Suprapubic skin (tissue), 4 donors: ENCODE measurements at places on chromosomes 13 and 19. TPM values are rescaled to one million over a fixed set of nuclear protein-coding genes. Genes with fewer than 3 reads are reported as not detected.

Gene CEACAM8
- total RNA-seq = 0.18 TPM

- no peaks in the 10 kb centered on the region for H3K36me3 ChIP-seq
- no peaks in the 10 kb centered on the region for H3K27me3 ChIP-seq
- H3K4me3 ChIP-seq = no peak overlapping the region
- H3K4me1 ChIP-seq = peaks cover 11% of the 10 kb centered on the region
These were observed 100.5 kb downstream of the EPSTI1 start for GRCh38 chr13:42891591-42891990.

Gene DIRAS1
- total RNA-seq = 3.0 TPM

Gene AKAP11
- total RNA-seq = 15.8 TPM

DNA sequence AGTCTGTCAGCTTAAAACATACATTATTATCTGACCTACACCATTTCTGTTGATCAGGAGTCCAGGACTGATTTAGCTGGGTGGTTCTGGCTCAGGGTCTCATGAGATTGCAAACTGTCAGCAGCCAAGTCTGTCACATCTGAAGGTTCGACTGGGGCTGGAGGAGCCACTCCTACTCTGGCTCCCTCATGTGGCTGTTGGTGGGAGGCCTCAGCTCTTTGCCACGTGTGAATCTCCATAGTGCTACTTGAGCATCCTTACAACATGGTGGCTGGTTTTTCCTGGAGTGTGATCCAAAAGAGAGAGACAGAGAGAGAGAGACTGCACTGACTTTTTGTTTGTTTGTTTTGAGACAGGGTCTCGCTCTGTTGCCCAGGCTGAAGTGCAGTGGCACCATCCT lies 63.6 kb upstream of the NFIC start:
- H3K27ac ChIP-seq = no peak overlapping the region
- no peak for DNase-seq
- peaks cover 46% of the 10 kb centered on the region for H3K27me3 ChIP-seq
- H3K4me1 ChIP-seq = peaks cover 11% of the 10 kb centered on the region
- H3K4me3 ChIP-seq = no peak overlapping the region
- H3K36me3 ChIP-seq = no peaks in the 10 kb centered on the region

Gene LILRB4
- 0.86 TPM for total RNA-seq

DNA sequence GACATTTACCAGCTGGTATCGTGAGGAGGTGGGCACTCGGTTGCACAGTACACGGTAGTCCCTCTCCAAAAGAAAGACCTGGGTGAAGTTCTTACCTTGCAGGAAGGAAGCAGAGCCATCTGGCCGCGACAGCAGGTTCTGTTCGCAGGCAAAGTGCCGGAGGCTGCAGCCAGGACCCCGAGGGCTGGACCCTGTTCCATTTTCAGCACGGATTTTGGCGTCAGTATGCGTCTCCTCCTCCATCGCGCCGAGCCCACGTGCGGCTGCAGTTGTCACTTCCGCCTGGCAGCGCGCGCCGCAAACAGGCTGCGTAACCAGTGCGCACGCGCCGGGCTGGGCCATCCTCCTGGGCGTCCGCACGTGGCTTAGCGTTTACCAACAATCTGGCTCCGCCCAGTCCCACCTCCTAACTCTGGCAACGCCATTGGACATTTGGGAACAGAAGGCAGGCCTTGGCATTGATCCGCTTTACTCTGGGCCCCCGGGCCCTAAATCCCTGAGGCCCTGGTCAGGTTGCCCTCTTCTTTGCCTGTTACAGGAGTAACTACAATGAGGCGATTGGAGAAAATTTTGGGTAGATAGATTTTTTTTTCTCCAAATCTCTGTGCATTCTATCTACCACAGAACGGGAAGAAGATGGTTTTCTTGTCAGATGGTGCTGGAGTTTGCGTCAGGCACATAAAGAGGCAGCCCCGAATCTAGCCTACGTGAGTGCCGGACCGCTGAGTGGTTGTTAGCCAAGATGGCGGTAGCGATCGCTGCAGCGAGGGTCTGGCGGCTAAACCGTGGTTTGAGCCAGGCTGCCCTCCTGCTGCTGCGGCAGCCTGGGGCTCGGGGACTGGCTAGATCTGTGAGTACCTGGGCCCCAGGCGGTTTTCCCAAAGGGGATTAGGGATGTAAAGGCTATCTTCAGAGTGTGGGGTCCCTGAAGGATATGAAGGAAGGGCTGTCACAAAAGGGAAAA lies at the start of the genes BCKDHA and EXOSC5:
Gene BCKDHA, plus strand, starts transcription at position 733 of the 964 bp plus-strand sequence. Its CDS starts 10 bp downstream, at position 743.
Gene EXOSC5, minus strand, starts transcription at position 274 of the 964 bp plus-strand sequence. Its CDS starts 31 bp downstream, at position 243.
- no peaks in the 10 kb centered on the region for H3K27me3 ChIP-seq
- peak; percentile 99 for DNase-seq
- H3K4me1 ChIP-seq = peaks cover 30% of the 10 kb centered on the region
- peak within 1 kb of the TSS; percentile 96 for H3K4me3 ChIP-seq

DNA sequence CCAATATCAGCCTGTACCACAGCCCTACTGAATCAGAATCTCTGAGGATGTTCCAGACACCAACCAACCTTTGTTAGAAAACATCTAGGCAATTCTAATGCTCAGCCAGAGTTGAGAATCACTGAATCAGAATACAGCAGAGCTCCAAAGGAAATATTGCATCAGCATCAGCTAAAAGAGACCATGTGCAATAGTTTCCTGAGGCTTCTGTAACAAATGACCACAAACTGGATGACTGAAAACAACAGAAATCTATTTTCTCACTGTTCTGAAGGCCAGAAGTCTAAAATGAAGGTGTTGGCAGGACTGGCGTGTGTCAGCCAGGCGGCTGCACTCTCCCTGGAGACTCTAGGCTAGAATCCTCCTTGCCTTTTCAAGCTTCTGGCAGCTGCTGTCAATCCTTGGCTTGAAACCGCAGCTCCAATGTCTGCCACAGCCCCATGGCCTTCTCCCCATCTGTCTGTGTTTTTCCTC lies 1.2 kb upstream of the DCT start:
- no peaks in the 10 kb centered on the region for H3K27me3 ChIP-seq
- H3K4me3 ChIP-seq = no peak overlapping the region
- no peaks in the 10 kb centered on the region for H3K4me1 ChIP-seq
- H3K36me3 ChIP-seq = no peaks in the 10 kb centered on the region
- no peak overlapping the region for H3K27ac ChIP-seq
- no peak for DNase-seq

- no peaks in the 10 kb centered on the region for H3K4me1 ChIP-seq
- peaks cover 13% of the 10 kb centered on the region for H3K27me3 ChIP-seq
- H3K4me3 ChIP-seq = no peak overlapping the region
- DNase-seq = no peak
These were observed 77.9 kb downstream of the SOX1 start for GRCh38 chr13:112144616-112145550.

Gene PTGER1
- total RNA-seq = 0.47 TPM

Gene KLK4
- not detected for total RNA-seq

DNA sequence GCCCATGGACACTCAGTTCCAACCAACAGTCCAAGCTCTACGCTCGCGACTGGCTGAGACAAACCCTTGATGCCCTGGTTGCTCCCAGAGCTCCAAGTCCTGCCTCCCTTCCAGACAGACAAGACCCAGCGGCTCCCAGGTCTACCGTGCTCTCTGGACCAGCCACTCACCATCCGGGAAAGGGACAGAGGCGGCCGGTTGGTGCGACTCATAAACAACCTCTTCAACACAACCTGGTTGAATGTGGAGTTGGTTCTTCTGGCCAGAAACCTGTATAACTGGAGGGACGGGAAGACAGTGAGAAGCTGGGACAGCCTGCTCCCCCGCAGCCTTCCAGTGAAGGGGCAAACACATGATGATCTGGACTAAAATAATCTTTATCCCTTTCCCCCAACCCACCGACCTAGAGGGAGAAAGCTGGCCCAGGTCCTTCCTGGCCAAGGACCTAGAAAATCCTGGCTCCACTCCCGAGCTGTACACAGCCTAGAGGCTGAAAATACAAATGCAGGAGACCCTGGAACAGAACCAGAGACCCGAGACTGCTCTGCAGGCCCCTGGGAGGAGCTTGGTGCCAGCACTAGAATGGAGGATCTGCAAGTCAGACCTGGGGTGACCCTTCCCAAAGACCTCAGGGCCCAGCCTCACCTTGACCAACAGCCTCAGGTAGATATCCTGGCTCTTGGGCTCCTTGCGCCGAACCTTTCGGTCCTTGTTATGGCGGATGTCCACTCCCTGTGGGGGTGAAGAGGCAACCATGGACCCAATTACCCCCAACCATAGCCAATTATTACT lies 1.6 kb downstream of the RPL18 start:
- H3K27me3 ChIP-seq = no peaks in the 10 kb centered on the region
- no peak for DNase-seq
- peaks cover 60% of the 10 kb centered on the region for H3K4me1 ChIP-seq

DNA sequence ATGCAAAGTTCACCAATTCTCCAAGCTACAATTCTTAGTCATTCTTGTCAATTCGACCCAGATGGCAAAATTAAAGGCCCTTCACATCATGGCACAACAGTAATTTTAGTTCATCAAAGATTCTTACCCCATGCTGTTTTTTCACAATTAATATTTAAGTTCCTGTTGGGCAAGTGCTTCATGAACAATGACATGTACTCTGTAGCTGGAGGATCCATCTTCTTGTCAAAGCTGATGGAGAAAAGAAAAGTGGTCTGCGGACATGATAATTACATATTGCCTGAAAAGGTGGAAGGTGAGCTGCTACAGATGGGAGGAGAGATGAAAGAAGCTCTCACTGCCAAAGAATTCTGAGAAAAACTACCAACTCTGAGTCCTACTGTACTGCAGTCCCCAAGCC lies 1370.3 kb upstream of the SLC10A2 start:
- H3K4me3 ChIP-seq = no peak overlapping the region
- no peak for DNase-seq
- H3K4me1 ChIP-seq = no peaks in the 10 kb centered on the region
- H3K27me3 ChIP-seq = no peaks in the 10 kb centered on the region
- H3K27ac ChIP-seq = no peak overlapping the region

Gene ZNF431
- 45.0 TPM for total RNA-seq

Gene PTH2
- not detected for total RNA-seq

DNA sequence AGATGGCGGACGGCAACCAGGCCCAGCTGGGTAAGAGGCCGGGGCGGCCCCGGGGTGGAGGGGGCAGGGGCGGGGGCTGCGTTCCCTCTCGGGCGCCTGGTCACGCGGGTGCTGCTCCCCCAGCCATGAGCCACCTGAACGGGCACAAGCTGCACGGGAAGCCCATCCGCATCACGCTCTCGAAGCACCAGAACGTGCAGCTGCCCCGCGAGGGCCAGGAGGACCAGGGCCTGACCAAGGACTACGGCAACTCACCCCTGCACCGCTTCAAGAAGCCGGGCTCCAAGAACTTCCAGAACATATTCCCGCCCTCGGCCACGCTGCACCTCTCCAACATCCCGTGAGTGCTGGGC lies 11.1 kb downstream of the PTBP1 start:
- no peak overlapping the region for H3K27ac ChIP-seq
- peaks cover 98% of the 10 kb centered on the region for H3K36me3 ChIP-seq
- no peak overlapping the region for H3K4me3 ChIP-seq

DNA sequence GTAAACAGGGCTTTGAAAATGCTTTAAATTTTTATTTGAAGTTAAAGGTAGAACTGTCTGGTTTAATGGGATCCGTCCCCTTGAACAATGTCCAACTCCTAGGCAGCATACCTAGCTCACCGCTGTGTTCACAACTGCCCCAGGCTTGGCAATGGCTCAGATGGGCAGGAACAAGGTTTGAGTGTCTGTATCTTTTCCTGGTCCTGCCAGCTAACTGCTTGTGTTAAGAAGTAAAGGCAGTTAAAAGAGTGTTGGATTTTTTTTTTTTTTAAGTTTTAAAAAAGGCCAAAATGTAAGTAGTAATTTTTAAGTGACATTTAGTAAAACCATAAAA lies 66.7 kb upstream of the FNDC3A start:
- DNase-seq = no peak
- no peak overlapping the region for H3K4me3 ChIP-seq
- peaks cover 9% of the 10 kb centered on the region for H3K4me1 ChIP-seq
- H3K36me3 ChIP-seq = no peaks in the 10 kb centered on the region
- H3K27me3 ChIP-seq = no peaks in the 10 kb centered on the region

- H3K27ac ChIP-seq = peak overlapping the region; percentile 90
- peaks cover 80% of the 10 kb centered on the region for H3K4me1 ChIP-seq
- peak; percentile 96 for DNase-seq
- no peaks in the 10 kb centered on the region for H3K27me3 ChIP-seq
- H3K36me3 ChIP-seq = peaks cover 22% of the 10 kb centered on the region
These were observed 28.1 kb downstream of the GPX4 start for GRCh38 chr19:1131718-1132551.

DNA sequence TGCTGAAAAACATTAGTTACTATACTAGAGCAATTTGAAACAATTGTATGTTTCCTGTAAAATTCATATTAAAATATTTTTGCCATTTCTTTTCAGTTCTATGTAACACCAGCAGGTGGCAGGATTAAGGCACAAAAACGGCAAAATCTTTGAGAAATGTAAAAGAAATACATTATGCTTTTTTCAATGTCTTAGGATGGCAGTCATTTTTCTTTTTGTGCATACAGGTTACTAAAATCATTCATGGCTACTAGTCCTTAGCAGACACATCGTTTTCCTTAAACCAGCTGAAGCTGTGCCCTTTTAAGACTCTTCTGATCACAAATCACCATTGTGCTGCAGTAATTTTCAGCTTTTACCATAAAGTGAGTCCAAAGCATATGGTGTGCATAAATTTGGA lies 800.7 kb upstream of the SLITRK5 start:
- no peak overlapping the region for H3K27ac ChIP-seq
- no peaks in the 10 kb centered on the region for H3K4me1 ChIP-seq
- no peaks in the 10 kb centered on the region for H3K36me3 ChIP-seq
- H3K4me3 ChIP-seq = no peak overlapping the region

DNA sequence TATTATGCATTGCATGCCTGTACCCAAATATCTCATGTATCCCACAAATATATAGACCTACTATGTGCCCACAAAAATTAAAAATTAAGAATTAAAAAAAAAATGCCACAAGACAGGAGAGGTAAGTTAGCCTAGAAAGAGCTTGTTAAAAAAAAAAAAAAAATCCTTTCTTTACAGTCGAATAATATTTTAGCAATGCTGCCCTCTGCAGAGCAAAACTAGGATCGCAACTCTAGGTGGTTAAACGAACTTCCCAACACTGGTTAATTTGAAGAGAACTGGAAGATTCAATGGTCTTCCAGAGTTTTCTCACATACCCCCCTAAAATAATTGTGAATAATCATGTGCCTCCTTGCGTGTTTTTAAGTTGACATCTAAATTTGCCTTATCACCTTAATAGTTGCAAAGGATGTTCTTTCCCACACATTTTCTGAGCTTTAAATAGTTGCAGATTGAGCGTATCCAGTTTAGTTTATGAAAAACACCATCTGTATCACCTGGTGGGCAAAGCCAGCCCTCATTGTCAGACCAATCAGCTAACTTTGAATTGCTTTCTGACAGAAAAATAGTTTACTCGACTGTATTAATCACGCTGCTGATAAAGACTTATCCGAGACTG lies 47.4 kb upstream of the RCBTB2 start:
- no peaks in the 10 kb centered on the region for H3K36me3 ChIP-seq
- no peak overlapping the region for H3K27ac ChIP-seq
- H3K4me3 ChIP-seq = no peak overlapping the region
- no peaks in the 10 kb centered on the region for H3K27me3 ChIP-seq

DNA sequence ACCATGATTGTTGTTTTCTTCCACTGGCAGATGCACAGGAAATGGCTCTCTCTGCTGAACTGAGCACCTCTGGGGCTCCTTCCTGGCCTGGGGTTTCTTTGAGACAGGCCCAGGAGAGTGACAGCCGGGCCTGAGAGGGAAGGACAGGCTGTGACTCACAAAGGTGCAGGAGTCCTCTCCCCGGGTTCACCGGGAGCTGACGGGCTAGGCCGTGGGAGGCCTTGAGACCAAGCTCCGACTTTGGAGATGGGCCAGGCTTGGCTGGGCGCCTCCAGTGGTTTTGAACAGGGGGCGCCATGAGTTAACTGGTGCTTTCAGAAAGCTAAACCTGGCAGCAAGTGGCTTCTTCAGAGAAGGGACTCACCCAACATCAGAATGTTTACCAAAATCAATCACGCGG lies 143.4 kb downstream of the URI1 start:
- DNase-seq = no peak
- no peaks in the 10 kb centered on the region for H3K36me3 ChIP-seq
- H3K27me3 ChIP-seq = peaks cover 14% of the 10 kb centered on the region
- H3K4me1 ChIP-seq = no peaks in the 10 kb centered on the region

- no peak for DNase-seq
- peaks cover 33% of the 10 kb centered on the region for H3K4me1 ChIP-seq
- peak overlapping the region; percentile 61 for H3K27ac ChIP-seq
These were observed 27.7 kb downstream of the GADD45B start for GRCh38 chr19:2503521-2504109.
